ENCODE measurements at places on chromosomes 2 and 18. TPM values are rescaled to one million over a fixed set of nuclear protein-coding genes. Genes with fewer than 3 reads are reported as not detected.

DNA sequence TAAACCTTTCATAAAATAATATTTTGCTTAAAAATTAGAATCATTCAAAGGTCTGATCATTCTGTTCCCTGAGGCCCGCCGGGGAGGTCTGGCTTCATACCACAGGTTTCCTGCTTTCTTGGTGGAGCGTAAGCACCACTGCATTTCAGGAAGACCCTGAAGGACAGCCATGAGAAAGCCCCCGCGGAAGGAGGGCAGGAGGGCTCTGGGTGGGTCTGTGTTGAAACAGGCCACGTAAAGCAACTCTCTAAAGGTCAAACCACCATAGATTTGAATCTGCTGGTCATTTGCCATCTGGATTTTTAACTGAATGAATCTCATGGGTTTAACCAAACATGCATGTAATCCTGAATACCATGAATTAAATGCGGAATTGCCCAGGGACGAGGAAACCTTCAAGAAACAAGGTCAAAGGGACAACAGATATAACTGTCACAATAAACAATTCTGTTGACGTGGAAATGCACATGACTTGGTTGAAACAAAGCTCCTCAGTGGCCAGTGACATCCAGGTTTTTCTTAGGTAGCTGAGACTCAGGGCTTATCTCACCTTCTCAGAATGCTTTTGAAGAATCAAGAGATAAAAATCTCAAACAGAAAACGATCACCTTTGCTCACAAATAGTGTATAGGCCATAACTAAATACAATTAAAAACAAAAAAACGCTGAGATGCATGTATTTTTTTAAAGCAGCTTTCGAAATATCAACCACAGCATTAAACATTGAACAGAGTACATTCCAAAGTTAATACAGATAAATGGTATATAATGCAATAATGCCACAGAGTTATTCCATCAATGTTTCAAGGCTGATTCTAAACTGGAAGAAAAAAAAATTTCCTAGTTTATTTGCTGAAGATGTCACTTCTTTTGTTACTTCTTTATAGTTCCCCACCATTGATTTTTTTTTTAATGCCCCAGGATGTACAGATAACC lies 193.2 kb downstream of the BCL2 start:
- no peak for DNase-seq

DNA sequence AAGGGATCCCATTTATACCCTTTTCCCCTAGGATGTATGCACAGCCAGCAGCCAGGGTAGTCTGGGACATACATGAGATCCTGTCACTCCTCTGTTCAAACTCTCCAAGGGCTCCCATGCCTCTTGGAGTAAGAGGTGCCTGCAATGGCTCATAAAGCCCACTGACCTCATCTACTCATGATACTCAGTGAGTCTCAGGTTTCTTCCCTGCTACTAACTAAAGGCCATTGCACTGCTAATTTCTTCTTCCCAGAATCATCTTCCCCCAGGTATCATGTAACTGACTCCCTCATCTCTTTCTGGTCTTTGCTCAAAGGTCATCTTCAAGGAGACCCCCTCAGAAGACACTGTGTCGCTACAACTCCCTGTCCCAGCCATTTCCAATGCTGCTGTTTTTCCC lies 68.2 kb downstream of the CCBE1 start:
- no peak for DNase-seq

CIB4 gene
- total RNA-seq = not detected

- DNase-seq = no peak
Observed at GRCh38 chr2:52934323-52934898, 833.2 kb upstream of the CHAC2 start.

ABCB11 gene
- not detected for total RNA-seq

- DNase-seq = no peak
Observed at GRCh38 chr2:46886268-46887027, 29.2 kb downstream of the MCFD2 start.

GRCh38 chr2:175372704-175373701 lies 191.5 kb upstream of the ATP5MC3 start:
- DNase-seq = peak; percentile 55

DNA sequence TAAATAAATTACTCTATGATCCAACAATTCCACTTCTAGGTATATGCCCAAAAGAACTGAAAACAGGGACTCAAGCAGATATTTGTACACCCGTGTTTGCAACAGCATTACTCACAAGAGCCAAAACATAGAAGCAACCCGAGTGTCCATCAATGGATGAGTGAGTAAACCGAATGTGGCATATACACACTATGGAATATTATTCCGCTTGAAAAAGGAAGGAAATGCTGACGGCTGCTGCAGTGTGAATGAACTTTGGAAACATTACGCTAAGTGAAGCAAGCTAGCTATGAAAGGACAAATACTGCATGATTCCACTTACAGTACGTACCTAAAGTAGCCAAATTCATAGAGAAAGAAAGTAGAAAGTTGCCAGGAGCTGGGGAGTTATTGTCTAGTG lies 32.2 kb downstream of the MREG start:
- no peak for DNase-seq

DNA sequence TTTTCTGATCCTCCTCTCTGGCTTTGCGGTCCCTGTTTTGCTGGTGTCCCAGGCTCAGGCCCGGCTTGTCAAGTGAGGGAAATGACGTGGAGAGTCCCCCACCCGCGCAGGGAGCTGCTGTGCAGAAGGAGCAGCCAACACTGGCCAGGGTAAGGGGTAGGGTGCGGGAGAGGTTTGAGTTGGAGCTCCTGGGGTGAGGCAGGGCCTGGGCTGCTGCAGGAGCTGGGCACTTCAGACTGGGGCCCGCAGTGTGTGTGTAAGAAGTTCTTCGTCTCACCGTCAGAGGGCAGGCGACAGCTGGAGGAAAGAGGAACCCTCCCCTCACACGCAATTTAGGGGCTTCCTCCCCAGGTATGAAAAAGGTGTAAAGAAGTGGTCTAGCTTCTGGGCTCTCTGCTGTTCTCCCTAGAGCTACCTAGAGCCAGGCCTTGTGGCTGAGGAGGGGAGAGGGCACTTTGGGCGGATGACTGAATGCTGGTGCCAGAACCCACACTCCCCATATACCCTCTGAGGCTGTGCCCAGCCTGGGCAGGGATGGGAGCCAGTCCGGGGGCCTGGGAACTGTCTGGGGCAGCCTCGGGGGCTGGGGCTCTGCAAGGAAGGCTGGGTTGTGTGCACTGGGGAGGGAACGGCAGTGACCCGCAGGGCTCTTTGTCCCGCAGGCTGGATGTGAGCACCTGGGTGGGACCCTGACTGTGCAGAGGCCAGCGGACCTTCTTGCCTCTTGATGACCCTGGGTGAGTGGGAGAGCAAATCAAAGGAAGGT lies 11.8 kb downstream of the CELF4 start:
- DNase-seq = peak; percentile 16
